ENCODE measurements at places on chromosomes 1 and 21. TPM values are rescaled to one million over a fixed set of nuclear protein-coding genes. Genes with fewer than 3 reads are reported as not detected.

DNA sequence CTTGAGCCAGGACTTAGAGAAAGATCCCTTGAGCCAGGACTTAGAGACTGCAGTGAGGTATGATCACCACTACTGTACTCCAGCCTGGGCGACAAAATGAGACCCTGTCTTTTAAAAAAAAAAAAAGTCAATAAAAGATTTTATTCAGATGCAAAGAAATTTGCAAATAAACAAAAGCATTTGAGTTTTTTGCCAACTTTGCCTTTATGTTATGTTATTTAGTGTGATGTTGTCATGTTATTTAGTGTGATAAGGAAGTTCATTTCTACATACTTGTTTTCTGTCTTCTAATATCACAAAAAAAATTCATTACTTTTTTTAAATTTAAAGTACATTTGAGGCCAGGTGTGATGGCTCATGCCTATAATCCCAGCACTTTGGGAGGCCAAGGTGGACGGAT lies 9.0 kb downstream of the RAD54L start:
- DNase-seq, result no peak

- DNase-seq, result peak; percentile 53
Observed at GRCh38 chr1:205286335-205286950, 35.1 kb downstream of the NUAK2 start.

OR2AJ1 gene
- total RNA-seq, result not detected

GRCh38 chr21:29360799-29361765 lies 62.4 kb downstream of the BACH1 start:
- peak; percentile 9 for DNase-seq

PIK3C2B gene
- total RNA-seq, result 43.9 TPM

ESPN gene
- not detected for total RNA-seq

GRCh38 chr21:42440187-42440792 lies 36.6 kb downstream of the UBASH3A start:
- DNase-seq, result no peak

DNA sequence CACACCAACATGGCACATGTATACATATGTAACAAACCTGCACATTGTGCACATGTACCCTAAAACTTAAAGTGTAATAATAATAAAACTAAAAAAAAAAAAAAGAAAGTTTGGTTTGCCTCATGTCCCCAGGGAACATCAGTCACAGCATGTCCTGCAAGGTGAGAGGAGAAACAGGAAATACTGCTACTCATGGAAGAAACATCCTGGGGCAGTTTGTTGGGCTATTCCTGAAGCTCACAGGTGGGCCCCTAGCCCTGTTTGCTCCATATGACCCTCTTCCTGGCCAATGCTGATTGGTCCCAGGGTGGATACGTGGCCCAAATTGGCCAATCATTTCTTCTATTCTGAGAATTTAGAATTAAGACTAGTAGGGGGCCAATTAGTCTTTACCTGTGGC lies 103.4 kb upstream of the ADAR start:
- DNase-seq, result no peak

FAM177B gene
- total RNA-seq, result not detected

PLPPR4 gene
- not detected for total RNA-seq

GRCh38 chr1:68231627-68232288 lies 565 bp downstream of the WLS start:
- DNase-seq, result no peak

OXCT2 gene
- 0.17 TPM for total RNA-seq

GJA8 gene
- total RNA-seq, result not detected

PTGER3 gene
- not detected for total RNA-seq

PLA2G2A gene
- total RNA-seq, result not detected

ITPKB gene
- 33.3 TPM for total RNA-seq

KRTAP11-1 gene
- total RNA-seq, result not detected

- no peak for DNase-seq
Observed at GRCh38 chr1:219902951-219903350, 25.4 kb downstream of the SLC30A10 start.

SERPINC1 gene
- not detected for total RNA-seq

LMX1A gene
- not detected for total RNA-seq

CCDC30 gene
- total RNA-seq, result 1.9 TPM

- no peak for DNase-seq
Observed at GRCh38 chr21:38952890-38953289, 147.2 kb downstream of the ETS2 start.

- no peak for DNase-seq
Observed at GRCh38 chr1:9121496-9122409, 7.1 kb downstream of the GPR157 start.

DNA sequence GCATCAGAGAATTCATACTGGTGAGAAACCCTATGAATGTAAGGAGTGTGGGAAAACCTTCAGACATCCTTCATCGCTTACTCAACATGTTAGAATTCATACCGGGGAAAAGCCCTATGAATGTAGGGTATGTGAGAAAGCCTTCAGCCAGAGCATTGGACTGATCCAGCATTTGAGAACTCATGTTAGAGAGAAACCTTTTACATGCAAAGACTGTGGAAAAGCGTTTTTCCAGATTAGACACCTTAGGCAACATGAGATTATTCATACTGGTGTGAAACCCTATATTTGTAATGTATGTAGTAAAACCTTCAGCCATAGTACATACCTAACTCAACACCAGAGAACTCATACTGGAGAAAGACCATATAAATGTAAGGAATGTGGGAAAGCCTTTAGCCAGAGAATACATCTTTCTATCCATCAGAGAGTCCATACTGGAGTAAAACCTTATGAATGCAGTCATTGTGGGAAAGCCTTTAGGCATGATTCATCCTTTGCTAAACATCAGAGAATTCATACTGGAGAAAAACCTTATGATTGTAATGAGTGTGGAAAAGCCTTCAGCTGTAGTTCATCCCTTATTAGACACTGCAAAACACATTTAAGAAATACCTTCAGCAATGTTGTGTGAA lies 12.8 kb downstream of the ZFP69B start:
- DNase-seq, result peak; percentile 13

DNA sequence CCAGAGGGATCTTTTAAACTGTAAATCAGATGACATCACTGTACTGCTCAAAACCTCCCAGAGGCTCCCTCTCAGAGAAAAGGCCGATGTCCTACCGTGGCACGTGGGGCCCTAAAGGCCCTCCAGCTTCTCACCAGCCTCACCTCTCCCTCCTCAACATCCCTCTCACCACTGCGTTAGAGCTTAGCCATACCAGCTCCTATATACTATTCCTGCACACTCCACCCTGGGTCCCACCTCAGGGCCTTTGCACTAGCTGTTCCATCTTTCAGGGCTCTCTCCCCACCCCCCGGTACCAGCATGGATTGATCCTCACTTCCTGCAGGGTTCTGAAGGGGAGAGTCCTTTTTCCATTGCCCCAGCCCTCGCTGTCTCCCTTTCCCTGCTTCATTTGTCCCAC lies 111.8 kb downstream of the KAZN start:
- DNase-seq, result no peak

- no peak for DNase-seq
Observed at GRCh38 chr1:192151176-192151575, 7.1 kb upstream of the RGS18 start.

GRCh38 chr1:170580636-170581440 lies 48.9 kb downstream of the GORAB start:
- no peak for DNase-seq

LRRC53 gene
- not detected for total RNA-seq

DNA sequence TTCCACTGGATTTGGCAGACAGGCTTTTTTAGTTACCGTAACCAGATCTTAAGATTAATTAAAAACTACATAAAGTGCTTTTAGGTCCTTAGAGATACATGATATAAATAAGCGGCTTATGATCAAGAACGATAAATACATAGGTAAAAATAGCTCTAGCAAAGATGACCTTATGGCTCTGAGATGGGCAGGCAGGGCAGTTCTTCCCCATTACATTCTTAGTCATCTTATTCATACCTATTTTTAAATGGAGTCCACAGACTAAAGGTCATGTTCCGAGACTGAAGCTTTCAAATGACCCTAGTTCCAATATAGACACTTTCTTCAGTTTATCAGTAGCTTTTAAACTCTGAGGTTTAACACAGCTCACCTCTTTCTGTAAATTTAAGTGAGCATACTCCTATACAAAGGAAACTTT lies 4.3 kb downstream of the MCL1 start:
- DNase-seq, result no peak

GRCh38 chr1:43143441-43143888 lies 28.6 kb downstream of the EBNA1BP2 start:
- DNase-seq, result peak; percentile 22

FAM72C gene
- 44.9 TPM for total RNA-seq

YTHDF2 gene
- total RNA-seq, result 82.6 TPM

GRCh38 chr1:185996211-185996610 lies 262.0 kb downstream of the HMCN1 start:
- DNase-seq, result no peak

- no peak for DNase-seq
Observed at GRCh38 chr1:53731043-53731600, 7.8 kb downstream of the GLIS1 start.

All from OCI-LY7 (cell line).